Esophagus muscularis mucosa (tissue), 4 donors: ENCODE measurements at places on chromosomes 2 and 18. TPM values are rescaled to one million over a fixed set of nuclear protein-coding genes. Genes with fewer than 3 reads are reported as not detected.

DNA sequence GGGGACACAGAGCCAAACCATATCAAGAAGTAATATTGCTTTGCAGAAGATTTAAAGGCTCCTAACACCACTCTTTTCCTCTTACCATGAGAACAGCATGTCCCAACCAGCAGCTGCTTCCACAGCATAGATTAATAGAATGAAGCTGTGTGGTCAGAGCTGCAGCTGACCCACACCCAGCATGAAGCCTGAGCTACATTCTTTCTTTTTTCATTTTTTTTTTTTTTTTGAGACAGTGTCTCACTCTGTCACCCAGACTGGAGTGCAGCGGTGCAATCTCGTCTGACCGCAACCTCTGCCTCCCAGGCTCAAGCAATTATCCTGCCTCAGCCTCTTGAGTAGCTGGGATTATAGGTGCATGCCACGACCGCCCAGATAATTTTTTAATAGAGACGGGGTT lies 289.8 kb downstream of the RAD51AP2 start:
- H3K4me1 ChIP-seq: no peaks in the 10 kb centered on the region
- no peaks in the 10 kb centered on the region for H3K36me3 ChIP-seq

- no peaks in the 10 kb centered on the region for H3K4me1 ChIP-seq
- no peak overlapping the region for H3K4me3 ChIP-seq
- no peak for DNase-seq
These were observed 98.7 kb downstream of the CLIP4 start for GRCh38 chr2:29213888-29214291.

- DNase-seq: peak; percentile 90
- peak overlapping the region; percentile 92 for H3K4me3 ChIP-seq
- no peaks in the 10 kb centered on the region for H3K36me3 ChIP-seq
- H3K27ac ChIP-seq: peak overlapping the region; percentile 93
These were observed 1.3 kb downstream of the STK39 start for GRCh38 chr2:168246072-168246482.

- H3K4me3 ChIP-seq: no peak overlapping the region
- no peak for DNase-seq
- H3K27me3 ChIP-seq: no peaks in the 10 kb centered on the region
- H3K27ac ChIP-seq: peak overlapping the region; percentile 77
- H3K36me3 ChIP-seq: no peaks in the 10 kb centered on the region
These were observed 13.0 kb downstream of the IMPA2 start for GRCh38 chr18:11994336-11994702.

GRCh38 chr18:2978661-2979106 lies 34.3 kb downstream of the LPIN2 start:
- DNase-seq: no peak
- peaks cover 74% of the 10 kb centered on the region for H3K4me1 ChIP-seq
- no peak overlapping the region for H3K4me3 ChIP-seq
- H3K27ac ChIP-seq: peak overlapping the region; percentile 60

The ADCYAP1 gene
- total RNA-seq: 2.2 TPM

The CDH19 gene
- 47.3 TPM for total RNA-seq

The GAL3ST2 gene
- total RNA-seq: 2.7 TPM
